ENCODE measurements at places on chromosomes 16 and 17.

- no peak for DNase-seq
Measured at GRCh38 chr17:80621997-80622357, 77.3 kb downstream of the RPTOR start.

DNA sequence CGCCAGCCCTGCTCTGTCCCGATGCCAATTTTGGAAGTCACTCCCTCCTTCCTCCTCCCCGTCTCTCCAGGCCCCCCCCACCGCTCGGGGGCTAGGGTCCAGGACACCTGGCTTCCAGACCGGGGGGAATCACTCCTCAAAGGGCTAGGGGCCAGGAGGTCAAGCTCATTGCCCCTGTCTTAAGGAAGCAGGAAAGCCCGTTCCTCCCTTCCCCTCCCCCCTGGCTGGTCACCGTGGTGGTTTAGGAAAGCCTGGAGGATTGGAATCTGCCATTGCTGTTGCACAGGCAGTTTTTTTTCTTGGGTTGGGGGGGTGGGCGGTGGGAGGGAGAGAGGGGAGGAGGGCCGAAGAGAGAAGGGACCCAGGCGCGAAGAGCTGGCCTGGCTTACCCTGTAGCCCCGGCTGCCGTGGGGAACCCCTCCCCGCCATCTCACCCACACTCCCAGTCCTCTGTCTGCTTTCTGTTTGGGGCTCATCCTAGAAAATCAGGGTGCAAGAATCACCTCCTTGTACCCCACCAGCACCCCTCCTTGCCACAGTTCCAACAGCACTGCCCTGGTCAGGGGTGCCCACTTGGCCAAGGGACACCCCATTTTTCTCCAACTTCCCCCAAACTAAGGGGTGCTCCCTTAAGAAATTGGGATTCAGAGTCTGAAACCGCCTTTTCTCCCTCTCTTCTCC, 2.9 kb upstream of the BCL6B start:
- no peak for DNase-seq

- DNase-seq: no peak
Measured at GRCh38 chr16:55408661-55409060, 70.3 kb upstream of the MMP2 start.

DNA sequence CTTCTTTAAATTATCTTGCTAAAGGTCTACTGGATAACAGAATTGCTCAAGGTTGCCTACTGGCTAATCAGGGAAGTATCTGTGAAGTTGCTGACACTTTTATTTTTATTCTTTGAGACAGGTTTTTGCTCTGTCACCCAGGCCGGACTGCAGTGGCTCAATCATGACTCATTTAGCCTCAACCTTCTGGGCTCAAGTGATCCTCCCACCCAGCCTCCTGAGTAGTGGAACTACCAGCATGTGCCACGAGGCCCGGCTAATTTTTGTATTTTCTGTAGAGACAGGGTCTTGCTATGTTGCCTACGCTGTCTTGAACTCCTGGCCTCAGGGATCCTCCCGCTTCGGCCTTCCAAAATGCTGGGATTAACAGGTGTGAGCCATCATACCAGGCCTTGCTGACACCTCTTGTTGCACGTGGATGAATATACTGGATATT, 43.1 kb downstream of the GLG1 start:
- DNase-seq: no peak

- DNase-seq: no peak
Measured at GRCh38 chr17:45961206-45961605, 37.8 kb upstream of the STH start.

All from activated T-helper 1 cell treated with anti-CD3 and anti-CD28 coated beads, Interleukin-12 subunit alpha, Interleukin-12 subunit beta, Interleukin-2, Interleukin-4 antibody, amounts not matched to agents 30 ng/mL and 10 ng/mL and 1 ng/mL, durations not matched to agents 14 hours and 24 hours and 36 hours (primary cell).